Foreskin fibroblast (primary cell): ENCODE measurements at places on chromosomes 4 and X.

GRCh38 chrX:38278682-38279081, 48.6 kb downstream of the RPGR start:
- DNase-seq: no peak

GRCh38 chr4:153159016-153159415, 45.2 kb upstream of the TRIM2 start:
- no peak for DNase-seq

DNA sequence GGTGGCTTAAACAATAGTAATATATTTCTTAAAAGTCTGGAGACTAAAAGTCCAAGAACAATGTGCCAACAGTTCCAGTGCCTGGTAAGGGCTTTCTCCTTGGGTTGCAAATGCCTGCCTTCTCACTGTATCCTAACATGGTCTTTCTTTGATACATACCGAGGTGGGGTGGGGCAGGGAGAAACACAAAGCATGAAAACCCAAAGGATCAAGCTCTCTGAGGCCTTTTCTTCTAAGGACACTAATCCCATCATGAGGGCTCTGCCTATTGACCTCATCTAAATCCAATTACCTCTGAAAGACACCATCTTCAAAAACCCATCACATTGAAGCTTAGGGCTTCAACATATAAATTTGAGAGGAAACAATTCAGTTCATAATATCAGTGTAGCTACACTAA, 311.3 kb downstream of the GRID2 start:
- DNase-seq: no peak

- DNase-seq: peak; percentile 70
Measured at GRCh38 chr4:26619784-26620183, 35.9 kb downstream of the TBC1D19 start.

DNA sequence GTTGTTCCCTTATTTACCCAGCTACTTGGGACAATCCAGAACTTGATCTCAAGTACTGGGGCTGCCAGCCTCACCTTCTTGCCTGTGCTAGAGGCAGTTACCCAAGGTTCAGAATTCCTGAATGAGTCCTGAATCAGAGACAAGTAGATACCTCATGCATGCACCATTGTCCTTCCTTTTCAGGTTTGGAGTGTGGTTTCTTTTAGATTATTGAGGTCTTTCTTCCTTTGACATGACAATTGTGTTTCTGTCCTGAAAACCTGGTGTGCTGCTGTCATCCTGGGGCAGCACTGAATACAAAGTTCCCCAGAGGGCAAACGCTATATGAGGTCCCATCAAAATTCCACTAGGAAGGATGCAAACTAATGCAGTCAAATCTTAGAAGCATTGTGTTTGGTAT, 3.5 kb downstream of the CXCL2 start:
- DNase-seq: no peak

DNA sequence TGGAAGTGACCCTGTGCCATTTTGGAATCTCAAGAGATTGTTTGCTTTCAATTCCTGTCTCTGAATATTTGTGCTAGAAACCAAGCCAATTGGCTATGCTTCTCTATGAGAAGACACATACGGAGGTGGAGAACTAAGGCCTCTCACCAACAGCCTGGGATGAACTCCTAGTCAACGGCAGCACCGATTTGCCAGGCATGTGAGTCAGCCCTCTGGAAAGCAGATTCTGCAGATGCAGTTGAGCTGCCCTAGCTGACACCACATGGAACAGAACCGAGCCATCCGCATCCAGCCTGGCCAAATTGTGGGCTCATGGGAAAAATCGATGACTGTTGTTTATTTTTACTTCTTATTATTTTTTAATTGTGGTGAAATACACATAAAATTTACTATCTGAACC, 58.2 kb upstream of the WDFY3 start:
- no peak for DNase-seq
